ENCODE measurements at places on chromosomes 3 and 15.

- DNase-seq = no peak
Measured at GRCh38 chr3:198070871-198071270, 110.9 kb downstream of the LMLN start.

GRCh38 chr3:44712455-44713075 is at the start of gene ZNF502:
Gene ZNF502, plus strand, starts transcription at chr3:44712660. Its CDS starts 7,602 bp downstream, at chr3:44720262.
- peak; percentile 92 for DNase-seq

- no peak for DNase-seq
Measured at GRCh38 chr3:103181160-103181559, 746.3 kb downstream of the ZPLD1 start.

GRCh38 chr3:14771593-14772497 is 46.9 kb upstream of the FGD5 start:
- DNase-seq = no peak

- no peak for DNase-seq
Measured at GRCh38 chr15:67267440-67267839, 12.9 kb downstream of the IQCH start.

GRCh38 chr3:85572426-85572825 is 613.6 kb downstream of the CADM2 start:
- DNase-seq = no peak

DNA sequence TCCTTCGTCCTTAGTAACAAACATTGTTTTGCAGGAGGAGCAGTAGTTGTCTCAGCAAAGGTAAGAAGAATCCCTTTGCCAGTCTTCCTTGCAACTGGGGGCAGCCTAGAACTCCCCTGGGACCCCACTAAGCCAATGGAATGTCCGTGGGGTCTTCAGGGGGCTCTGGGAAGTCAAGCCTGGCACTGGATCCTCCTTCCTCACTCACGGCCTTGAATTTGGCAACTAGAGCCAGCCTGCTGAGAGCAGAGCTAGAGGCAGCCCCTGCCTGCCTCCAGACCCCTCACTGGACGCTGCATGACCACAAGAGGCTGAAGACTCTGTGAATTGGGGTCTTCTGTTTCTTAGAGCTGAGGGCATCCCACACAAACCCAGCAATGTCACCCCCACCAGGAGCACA is 18.6 kb upstream of the PRR23E start:
- DNase-seq = no peak

GRCh38 chr15:83977992-83978391 is 257.6 kb upstream of the GOLGA6L4 start:
- DNase-seq = no peak

DNA sequence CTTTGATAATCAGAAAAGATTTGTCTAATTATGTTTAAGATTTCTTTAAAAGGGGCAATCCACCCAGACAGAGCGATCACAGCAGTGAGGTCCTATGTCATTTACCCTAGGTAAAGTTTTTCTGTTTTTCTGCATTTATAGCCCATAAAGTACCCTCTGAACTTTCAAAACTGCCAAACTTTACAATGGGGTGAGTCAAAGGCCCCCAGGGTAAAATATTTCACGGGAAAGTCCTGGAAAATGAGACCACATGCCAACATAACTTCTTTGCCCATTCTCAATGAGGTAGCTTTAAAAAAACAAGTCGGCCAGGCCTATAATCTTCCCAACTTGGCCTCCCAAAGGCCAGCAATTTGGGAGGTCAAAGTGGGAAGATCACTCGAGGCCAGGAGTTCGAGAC is 53.0 kb downstream of the SUCLG2 start:
- no peak for DNase-seq

DNA sequence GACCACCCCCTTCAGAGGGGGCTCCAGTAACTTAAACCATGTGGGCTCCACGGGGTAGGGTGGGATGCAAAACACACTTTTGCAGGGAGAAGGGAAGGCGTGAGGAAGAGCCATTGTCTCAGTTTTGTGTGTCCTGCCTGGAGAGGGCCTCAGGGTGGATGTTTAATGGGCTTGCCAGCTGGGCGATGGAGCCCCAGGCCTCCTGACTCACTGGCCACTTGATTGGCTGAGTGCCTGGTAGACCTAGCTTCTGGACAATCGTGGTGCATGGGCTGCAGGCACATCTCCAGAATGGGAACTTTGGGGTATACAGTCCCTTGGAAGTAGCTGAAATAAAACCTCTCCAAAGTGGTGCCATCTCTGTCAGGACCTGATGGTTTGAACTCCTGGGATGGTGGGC is 118.3 kb upstream of the MRPS22 start:
- peak; percentile 52 for DNase-seq

DNA sequence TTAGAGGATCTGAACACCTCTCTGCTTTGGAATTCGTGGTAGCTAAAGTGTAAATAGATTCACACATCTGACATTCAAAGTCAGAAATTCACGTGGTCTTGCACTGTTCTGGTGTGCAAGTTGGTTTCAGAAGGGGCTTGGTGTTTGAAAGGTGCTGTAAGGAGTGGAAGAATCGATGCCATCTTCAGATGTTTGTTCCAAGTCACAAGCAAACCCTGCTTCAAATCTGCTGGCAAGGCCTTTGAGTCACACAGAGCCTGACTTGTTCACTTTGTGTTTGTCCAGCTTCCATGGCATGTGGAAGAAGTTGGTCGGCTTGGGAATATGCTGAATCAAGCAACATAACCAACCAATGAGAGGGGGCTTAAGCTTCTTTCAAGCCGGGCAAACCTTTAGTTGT is 44.3 kb downstream of the SH3GL3 start:
- no peak for DNase-seq
